ENCODE measurements at places on chromosomes 4 and X. TPM values are rescaled to one million over a fixed set of nuclear protein-coding genes. Genes with fewer than 3 reads are reported as not detected.
A peak's percentile ranks its signal among the peaks of the same experiment; 100 is the strongest.

MAP3K15 gene
- total RNA-seq: not detected

RAPGEF2 gene
- total RNA-seq: 16.2 TPM

CFAP47 gene
- total RNA-seq: not detected

DOK7 gene
- total RNA-seq: 228 TPM

RHOXF1 gene
- not detected for total RNA-seq

RPS6KA6 gene
- total RNA-seq: 7.7 TPM

TMSB15C gene
- total RNA-seq: 3.4 TPM

DNA sequence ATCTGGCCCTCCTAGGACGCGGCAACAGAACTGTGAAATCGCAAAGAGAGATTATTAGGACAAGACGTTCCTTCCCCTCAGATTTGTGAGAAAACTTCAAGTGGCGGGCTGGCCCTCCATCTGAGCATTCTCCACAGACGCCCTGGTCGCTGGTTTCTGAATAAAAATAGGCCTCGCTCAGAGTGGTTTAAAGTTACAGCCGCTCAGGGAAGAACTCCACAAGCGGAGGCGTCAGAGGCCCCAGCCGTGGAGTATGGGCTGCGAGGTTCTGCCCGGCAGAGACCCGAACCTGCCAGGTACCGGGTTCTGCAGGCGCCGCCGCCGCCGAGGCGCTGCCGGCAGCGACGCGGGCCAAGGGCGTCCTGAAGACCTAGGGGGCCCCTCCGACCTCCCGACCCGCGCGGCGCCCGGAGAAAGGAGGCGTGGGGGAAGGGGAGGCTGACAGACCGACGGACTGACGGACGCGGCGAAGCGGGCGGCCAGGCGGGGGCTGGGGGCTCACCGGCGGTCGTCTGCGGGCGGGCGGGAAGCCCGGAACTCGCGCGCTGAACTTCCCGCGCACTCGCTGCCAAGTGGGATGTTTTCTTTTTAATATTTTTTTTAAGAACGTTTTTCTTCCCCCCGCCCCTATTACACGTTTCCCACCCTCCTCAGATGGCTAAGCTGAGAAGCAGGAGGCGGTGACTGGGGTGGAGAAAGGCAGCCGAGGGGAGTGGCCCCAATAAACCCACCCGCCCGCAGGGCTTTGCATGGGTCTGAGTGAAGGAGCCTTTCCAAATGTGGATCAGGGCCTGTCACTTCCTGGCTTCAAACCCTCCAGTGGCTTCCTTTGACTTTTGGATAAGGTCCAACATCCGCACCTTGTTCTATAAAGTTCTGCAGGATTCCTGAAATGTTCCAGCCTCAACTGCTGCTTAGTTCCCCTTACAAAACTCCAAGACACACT, at the start of gene PABPC4L:
Gene PABPC4L (minus strand): TSS at position 574 of the 946 bp plus-strand sequence. CDS start 770 bp downstream, outside the sequence.
- DNase-seq: peak; percentile 74

DNA sequence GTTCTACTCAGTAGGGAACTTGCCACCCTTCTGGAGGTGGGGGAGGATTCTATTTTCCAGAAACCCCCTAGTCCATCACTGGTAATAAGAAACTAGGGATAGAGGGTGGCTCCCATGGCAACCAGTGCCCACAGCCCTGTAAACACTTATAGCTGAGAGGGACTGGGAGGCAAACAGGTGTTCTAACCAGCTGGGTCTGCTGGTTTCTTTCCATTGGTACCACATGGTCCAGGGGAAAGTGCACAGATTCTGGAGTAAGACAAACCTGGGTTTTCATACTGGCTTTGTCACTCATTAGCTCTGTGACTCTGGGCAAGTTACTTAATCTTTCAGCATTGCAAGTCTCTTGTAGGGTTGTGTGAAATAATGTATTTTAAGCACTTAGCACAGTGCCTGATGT, 26.9 kb downstream of the IGSF1 start:
- DNase-seq: no peak

DNA sequence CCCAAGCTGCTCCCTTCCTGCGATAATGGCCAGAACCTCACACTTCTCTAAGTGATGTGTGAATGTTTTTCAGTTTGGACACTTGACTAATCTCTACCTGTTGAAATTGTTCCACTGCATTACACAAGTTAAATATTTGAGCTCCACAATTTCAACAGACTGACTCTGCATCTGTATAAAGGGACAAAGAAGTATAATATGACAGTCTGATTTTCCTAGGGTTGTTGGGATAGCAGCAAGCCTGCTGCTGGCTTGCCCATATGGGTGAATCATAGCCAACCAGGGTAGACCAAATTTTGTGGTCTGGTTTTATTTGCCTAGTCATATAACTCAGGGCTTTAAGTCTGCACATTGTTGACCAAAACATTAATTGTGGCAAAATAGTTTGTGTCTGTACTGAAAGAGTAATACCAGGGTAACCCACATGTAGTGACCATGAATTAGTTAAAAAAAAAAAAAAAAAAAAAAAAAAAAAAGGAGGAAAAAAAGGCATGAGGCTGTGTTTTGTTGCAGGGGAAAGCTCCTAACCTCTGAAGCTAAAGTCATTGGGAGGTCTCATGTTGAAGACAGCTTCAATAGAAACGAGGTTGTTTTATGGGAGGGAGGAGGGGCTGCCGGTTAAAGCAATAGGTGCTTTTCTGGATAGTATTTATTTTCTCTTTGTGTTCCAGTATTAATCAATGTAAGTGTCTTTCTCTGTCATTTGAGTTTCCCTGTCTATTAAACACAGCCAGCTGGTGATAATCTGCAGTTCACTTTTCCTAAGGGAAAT, 534.2 kb downstream of the RAB28 start:
- DNase-seq: peak; percentile 2

DNA sequence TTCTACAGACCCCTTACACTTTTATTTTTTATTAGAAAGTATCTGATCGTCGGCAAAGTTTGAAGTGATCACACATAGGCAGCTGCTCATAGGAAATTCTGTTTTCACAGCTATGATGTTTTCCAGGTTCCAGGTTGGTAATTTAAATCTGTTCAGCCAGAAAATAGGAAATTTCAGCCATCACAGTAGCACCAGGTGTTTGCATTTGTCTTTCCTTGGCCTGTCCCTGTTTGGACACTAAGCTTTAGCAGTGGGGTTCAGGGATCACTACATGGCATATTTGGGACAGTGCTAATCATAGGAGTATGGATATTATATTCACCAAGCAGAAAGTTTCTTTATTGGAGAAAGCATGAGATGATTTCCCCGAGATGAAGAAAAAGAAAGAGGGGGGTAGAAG, 92.9 kb downstream of the ANK2 start:
- no peak for DNase-seq

DNA sequence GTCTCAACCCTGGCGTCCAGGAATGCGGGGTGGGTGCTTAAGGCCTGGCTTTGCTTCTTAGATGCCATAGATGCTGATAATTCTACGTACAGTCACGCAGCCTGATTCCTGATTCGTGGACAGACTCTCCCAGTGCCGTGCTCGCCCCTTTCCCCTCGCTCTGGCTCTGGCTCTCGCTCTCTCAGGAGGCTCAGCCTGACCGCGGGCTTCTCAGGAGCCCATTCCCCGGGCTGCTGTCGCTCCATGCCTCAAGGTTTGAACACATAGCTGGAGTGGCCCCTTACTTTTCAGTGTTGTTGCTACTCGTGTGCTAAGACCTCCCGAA, 59.2 kb upstream of the ZC4H2 start:
- DNase-seq: no peak

- no peak for DNase-seq
Measured at GRCh38 chr4:10055871-10056270, 34.6 kb upstream of the SLC2A9 start.

GRCh38 chr4:149933120-149933519, 117.5 kb upstream of the IQCM start:
- no peak for DNase-seq

- no peak for DNase-seq
Measured at GRCh38 chr4:153758688-153759406, 977 bp downstream of the RNF175 start.

- no peak for DNase-seq
Measured at GRCh38 chr4:40265910-40266274, 69.1 kb downstream of the RHOH start.

DNA sequence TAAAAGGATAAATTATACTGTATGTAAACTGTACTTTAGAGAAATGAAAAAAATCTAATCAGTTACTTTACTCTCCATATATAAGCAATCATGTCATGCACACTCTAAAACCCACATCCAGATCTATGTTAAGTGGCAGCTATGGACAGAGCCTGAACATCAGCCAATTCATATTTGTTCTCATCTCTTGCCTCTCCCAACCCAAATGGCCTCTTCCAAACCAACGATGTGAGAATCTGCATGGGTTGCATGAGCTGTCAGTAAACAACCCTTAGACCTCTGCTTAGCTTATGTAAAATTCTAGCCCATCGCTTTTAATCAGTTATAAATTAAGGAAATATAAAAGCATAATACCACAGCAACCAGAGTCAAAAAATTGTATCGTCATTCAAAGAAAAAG, 288.7 kb upstream of the INTU start:
- DNase-seq: no peak

DNA sequence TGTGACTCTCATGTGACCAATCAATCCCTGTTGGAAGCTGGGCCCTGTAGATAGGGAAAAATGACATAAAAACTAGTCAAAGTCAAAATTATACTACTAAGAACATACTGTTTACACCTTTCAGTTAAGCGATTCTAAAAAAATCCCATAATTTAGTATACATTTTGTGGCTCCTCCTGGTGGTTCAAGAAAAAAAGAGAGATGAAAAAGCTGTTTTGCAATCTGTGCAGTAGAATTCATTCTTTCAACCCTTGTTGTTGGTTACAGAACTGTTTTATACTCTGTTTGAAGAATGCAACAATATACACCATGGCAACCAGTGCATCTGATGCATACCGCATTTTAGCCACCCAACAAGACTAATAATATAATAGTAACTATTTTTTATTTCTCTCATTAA, 66.8 kb upstream of the ANK2 start:
- no peak for DNase-seq

Measured in myocyte (in vitro differentiated cells).